A172 (cell line): ENCODE measurements at places on chromosomes 7 and 10. TPM values are rescaled to one million over a fixed set of nuclear protein-coding genes. Genes with fewer than 3 reads are reported as not detected.

FAM25A gene
- total RNA-seq = not detected in 2 replicates

STK31 gene
- total RNA-seq = 0.07 and 0.45 TPM in 2 replicates

GRCh38 chr10:78634389-78634815 lies 434.4 kb upstream of the ZMIZ1 start:
- DNase-seq = peak; percentile 81

DNA sequence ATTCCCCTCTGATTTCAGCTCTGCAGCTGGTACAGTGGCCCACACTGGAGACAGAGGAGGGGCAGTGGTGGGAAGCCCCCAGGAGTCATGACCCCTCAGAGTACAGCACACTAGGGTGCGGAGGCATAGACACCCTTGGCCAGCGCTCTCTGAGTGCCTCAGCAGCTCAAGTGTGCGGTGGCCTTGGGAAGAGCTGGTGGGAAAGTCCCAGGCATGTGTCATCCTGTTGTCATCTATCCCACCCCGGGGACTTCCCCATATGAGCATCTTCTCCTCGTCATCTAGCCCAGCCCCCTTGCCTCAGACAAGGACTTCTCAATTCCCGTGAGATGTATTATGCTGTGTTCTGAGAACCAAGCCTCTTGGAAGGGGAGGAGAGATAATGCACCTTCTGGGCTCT lies 15.6 kb upstream of the PPIF start:
- DNase-seq = peak; percentile 97

DNA sequence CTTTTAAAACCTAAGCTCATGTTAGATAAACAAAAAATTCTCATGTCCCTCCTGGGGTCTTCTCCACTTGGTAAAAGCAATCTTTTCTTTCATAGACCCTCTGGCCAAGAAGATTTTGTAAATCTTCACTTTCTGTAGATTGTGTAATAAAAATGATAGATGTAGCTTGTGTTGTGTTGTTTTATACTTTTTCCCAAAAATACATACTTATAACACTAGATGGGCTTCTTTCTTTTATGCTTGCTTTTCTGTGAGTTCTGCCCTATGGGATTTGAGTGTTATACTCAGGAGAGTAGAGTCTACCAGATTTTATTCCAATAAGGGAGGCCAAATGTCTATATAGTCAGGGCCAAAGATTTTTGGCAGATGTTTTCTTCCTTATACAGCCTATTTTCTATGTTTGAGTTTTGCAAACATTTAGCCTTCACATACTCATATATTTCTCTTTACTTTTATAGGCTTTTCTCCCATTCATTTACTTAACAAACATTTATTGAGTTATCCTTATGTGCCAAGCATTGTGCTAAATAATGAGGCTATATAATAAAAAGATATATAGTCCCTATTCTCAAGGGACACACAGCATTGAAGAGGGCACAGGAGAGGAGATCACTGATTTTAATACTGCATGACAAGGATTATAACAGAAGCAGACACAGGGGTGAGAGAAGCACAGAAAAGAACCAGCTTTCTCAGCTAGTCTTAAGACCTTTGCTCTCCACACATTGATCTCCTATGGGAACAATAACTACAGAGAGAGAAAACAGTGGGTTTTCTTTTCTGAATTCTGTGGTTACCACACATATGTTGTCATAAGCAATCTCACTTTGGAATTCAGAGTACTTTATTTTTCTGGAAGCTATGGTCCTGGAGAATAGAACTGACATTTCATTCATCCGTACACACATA lies 58.0 kb upstream of the PNLIP start:
- DNase-seq = no peak

GRCh38 chr7:29076631-29077030 lies 69.7 kb downstream of the CPVL start:
- DNase-seq = no peak

GRCh38 chr7:74507538-74508319 lies 54.0 kb downstream of the GTF2IRD1 start:
- no peak for DNase-seq

DNA sequence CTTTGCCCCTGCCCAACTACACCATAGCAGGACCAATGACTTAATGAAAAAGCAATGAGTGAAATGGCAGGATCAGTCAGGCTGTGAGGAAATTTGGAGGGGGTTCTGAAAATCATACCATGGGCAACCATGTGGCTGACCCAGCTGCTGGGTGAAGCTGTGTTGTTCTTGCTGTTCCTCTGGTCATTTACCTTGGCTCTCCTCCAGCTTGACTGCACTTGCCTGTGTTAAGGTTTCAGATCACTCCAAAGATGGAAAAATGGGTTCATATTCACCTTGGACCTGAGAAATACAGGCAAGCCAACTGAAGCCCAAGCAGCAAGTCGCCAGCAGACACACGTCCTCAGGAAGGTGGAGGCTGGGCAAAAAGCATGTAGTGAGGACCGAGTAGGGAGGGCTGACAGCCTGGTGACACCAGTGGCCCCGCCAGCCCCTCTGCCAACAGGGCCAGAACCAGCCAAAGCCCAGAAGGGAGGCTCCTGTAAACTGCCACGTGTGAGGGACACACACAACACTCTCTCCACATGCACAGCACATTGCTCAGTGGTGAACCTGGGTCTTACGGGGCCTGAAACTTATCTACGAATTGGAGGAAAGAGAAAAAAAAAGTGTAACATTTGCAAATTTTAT lies 40.1 kb downstream of the PARP12 start:
- DNase-seq = no peak

DNA sequence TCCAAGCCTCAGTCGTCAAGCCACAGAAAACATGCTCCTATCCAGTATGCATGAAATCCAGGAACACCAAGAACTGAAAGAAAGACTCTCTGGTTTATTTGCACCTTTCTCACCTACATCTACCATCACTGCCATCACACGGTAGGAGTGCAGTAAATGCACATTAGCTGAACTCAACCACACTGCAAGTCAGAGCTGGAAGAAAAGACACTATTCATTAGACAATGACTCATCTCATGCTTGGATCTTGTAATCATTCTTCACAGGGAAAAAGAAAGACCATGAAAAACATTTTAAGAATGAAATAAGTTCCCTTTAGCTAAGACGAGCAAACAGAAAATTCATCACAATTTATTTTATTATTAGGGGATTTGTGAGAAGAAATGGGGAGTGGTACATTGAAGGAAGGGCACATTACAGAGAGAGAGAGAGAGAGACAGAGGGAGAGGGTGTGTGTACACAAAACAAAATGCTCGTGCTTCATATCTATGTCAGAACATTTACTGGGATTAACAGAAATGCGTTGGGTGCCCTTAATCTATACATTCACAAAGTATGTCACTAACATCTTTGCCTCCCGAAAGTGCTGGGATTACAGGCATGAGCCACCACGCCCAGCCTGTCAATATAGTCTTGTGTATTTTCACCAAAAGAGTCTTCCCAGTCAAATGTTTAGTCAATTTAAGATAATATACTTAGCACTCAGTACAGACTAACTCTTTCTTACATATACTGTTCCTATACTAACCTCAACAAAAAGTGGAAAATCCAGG lies 324.9 kb downstream of the PARD3 start:
- DNase-seq = peak; percentile 67

DNA sequence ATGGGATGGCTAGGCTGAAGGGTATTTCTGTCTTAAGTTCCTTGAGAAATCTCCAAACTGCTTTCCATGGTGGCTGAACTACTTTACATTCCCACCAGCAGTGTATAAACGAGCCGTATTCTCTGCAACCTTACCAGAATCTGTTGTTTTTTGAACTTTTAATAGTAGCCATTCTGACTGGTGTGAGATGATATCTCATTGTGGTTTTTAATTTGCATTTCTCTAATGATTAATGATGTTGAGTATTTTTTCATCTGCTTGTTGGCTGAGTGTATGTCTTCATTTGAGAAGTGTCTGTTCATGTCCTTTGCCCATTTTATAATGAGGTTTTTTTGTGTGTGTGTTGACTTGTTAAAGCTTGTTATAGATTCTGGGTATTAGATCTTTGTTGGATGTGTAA lies 226.8 kb upstream of the IGFBP3 start:
- DNase-seq = no peak

DNA sequence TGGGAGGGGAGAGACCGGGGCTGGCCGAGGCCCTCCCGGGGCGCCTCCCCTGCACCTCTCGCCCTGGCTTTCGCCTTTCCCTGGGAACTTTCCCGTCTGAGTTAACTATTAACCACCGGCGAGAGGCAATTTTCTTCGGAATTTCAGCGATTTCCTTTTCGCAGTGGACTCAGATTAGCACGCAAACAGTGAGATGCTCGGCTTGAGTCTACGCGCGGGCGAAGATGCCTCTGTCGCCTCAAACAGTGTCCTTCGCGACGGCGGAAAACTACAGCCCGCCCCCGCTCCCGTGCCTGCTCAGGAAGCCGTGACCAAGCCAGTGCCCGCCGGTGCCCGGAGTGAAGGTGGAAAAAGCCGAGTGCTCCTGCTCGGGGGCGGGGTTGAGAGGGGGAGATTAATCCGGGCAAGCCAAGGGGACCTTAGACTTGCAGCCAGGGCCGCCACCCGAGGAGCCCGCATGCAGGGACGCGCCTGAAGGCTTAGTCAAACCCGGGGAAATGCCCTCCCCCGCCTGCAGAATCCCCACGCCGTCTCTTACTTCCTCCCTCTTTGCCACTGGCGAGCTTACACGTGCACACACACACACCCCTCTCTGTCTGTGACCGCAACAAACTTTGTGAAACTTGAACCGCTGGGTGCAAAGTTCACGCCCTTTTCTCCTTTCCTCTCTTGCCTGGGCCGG lies 14.5 kb upstream of the PAX2 start:
- peak; percentile 7 for DNase-seq

DNA sequence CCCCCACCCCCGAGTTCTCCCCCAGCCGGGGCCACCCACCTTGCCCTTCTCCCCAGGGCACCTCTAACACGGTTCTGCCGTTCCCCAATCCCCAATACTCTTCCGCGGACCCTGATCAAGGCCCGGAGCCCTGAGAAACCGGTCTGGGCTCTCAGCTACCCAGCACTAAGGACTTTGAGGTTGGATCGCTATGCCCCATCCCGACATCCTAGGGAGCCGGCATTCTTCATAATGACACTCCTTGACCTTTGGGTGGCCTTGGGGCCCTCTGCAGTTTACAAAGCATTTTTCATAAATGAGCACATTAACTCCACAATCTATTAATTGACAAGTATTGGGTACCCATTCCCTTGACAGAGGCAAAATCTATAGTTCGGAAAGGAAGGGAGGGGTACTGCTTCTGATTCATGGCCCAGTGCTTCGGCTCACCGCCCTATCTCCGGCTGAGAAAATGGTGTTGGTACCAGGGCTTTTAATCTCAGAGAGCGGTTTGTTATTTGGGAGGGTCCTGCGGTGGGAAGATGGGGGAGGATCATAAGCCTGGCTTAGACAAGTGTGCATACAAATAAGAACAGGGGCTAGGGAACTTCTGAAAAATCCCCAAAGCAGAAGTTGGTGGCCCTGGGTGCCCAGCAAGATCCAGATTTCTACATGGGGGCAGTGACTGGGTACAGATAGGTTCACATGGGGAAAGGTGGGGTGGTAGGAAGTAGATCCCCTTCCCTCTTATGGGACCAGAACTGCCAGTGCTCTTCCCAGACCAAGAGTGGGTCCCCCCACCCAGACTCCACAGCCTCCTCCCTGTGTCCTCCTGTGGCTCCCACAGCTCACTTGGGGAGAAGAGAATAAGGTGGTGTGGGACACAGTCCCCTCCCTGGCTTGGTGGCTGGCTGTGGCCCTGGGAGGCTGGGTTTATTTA lies 3.2 kb downstream of the IMPDH1 start:
- DNase-seq = no peak

GRCh38 chr7:80940539-80941207 lies 21.8 kb upstream of the SEMA3C start:
- no peak for DNase-seq

GRCh38 chr10:91711885-91712680 lies 79.2 kb upstream of the PPP1R3C start:
- DNase-seq = no peak
